ENCODE measurements at places on chromosomes 11 and 22.

- no peak for DNase-seq
Measured at GRCh38 chr11:71418643-71419042, 29.6 kb downstream of the DHCR7 start.

DNA sequence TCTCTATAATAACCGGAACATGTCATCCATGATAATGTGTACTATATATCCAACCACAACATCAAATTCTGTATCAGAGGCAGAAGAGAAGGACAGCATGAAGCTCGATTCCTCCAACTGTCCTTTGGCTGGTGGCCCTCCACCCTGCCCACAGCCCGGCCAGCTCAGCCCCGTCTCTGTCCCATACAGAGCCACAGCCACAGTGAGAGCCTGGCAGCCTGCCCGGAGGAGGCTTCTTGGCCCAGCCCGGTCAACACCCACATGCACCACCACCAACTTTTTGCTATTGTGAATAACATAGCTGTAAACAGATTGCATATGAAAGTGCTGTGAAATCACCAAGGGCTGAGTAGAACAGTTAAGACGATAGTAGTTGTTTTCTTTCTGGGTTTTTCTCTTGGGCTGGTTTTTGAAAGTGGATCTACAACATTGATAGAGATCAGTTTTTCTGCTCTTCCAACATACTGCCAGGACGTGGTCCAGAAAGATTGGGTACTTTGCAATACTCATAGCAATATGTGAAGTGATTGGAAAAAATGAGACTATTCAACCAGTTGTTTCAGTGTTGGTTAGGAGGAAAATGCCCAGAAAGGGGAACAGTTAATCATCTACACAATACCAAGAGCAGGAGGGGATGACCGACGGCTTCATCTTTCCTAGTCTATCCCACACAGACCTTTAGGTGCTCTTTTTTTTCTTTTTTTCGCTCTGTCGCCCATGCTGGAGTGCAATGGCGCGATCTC lies 6.9 kb upstream of the TUBA8 start:
- DNase-seq, result no peak

DNA sequence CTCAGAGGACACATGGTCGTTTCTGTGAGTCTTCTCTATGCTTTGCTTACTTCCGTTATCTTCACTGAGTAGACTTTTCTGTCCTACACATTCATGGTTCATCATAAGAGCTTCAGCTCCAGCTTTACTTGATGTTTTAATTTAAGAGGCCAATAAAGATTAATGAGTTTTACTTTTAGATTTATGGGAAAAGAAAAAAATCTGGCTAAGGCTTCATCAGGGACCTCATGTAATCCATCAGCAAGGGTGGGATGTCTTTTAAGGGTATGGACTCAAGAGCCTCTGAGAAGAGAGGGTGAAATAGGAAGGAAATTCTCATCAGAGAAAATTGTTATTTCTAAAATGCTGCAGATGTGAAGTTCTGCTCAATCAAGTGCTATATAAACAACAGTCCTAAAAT lies 963.0 kb upstream of the RAG2 start:
- no peak for DNase-seq

GRCh38 chr11:15754221-15754620 lies 602.1 kb downstream of the SOX6 start:
- DNase-seq, result no peak

DNA sequence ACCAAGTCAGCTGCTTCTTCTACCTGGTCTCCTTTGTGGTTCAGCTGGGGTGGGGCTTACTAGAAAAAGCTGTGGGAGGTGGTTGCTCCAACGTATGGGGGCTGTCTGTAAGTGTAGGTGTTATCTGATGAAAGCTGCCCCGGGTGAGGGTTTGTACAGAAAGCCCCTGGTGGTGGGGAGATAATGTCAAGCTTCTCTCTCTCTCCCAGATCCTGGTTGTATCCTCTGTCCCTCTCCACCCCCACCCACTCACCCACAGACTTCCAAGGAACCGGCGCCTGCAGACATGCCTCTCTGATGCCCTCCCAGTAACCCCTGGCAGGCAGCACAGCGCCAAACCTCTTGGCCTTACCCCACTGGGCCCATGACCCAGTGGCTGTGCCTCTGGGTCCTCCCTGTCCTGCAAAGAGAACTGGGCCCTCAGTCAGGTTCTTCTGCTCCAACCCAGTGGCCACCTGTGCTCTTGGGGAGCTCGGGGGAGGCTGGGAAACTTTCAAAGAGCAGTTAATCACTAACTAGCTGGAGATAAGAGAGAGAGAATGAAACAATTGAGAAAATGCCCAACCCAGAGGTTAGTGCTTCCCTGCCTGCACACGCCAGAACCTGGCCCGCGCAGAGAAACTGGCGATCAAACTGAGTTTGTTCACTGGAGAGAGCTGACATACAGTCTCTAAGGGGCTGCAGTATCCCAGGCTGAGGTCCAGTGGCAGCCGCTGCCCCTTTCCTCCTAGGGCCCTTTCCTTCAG lies 20.4 kb upstream of the EHF start:
- no peak for DNase-seq

DNA sequence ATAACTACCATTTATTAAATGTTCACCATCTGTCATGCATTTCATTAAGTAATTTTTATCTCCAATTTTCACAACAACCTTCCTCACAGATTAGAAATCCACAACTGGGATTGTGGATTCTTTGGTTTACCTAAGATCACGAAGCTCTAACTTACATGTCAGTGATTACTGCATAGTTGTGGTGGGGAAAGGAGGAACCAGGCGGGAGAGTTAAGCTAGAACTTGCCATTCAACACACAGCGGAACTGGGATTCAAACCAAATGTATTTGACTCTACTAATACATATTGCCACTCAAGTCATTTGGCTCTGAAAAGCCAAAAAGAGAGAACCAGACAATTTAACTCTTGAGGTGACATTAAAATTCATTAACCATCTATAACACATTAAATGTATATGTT lies 10.4 kb upstream of the LAYN start:
- DNase-seq, result no peak

DNA sequence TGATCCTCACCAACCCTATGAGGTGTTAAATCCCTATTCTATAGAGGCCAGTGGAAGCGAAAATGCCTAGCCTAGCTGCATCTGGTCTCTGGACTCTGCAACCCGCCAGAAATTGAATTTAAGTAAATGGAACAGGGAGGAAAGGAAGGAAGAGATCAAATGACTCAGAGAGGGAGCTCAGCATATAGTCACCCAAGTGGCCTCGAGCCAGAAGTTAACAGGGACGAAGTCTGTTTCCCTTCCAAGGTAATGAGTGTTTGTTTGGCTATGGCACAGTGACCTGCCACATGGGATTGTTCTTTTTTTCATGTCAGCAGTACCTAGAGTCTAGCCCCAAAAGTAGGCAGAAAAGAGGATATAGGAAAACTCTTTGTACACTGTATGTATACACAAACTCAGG lies 66.3 kb downstream of the PAK1 start:
- DNase-seq, result no peak

DNA sequence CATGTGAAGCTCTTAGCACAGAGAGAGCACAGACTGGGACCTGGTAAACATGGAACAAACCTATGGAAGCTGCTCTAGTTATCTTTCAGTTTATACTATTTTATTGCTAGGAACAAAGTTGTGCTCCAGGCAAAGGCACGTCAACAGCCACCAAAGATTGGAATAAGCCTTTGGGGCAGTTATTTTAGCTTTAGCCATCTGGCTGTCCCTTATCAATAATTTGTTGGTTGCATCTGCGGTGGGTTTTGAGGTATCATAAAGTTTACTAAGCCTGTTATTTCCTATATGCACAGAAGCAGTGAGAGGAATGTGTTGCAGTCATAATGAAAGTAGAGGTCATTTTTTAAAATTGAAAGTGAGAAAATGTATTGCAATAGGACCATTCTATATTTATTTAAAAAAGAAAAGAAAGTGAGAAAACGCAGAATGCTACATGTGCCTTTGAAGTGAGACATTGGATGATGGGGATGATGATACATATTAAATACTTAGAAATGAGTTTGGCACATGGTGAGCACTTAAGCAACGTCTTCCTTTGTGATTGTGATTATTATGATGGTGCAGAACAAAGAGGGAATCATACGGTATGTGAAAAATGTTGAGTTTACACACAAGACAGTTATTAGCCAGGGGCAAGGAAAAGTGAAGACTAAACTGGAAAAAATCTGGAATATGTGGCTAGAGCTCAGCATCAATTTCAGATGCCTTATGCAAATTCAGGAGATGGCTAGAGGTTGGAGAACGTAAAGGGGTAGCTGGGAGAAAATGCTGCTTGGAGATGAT lies 58.3 kb downstream of the PRR5L start:
- no peak for DNase-seq

GRCh38 chr11:6200975-6201374 lies 2.0 kb downstream of the OR52W1 start:
- DNase-seq, result no peak

GRCh38 chr11:126034933-126035425 lies 27.7 kb downstream of the CDON start:
- no peak for DNase-seq

GRCh38 chr22:19853879-19854777 lies 546 bp downstream of the GNB1L start:
- DNase-seq, result no peak

- no peak for DNase-seq
Measured at GRCh38 chr11:131145791-131146190, 224.6 kb upstream of the NTM start.

DNA sequence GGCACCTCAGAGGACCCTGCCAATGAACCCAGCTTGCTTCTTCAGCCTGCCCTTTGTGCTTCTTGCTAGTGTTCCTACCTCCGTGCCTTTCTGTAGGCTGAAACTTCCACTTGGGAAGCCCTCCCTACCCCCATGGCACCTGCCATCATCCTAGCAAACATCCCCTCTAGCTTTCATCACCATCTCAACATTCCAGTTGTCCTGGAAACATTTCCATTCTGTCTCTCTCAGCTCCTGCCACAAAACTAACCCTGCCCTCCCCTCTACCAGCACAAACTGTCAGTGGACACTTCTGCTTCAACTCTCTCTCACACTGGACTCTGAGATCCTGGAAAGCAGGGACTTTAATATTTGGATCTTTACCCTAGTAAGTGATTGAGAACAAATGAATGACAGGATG lies 525.8 kb upstream of the TENM4 start:
- DNase-seq, result no peak

GRCh38 chr11:78189174-78189724 lies 530 bp downstream of the USP35 start:
- no peak for DNase-seq

DNA sequence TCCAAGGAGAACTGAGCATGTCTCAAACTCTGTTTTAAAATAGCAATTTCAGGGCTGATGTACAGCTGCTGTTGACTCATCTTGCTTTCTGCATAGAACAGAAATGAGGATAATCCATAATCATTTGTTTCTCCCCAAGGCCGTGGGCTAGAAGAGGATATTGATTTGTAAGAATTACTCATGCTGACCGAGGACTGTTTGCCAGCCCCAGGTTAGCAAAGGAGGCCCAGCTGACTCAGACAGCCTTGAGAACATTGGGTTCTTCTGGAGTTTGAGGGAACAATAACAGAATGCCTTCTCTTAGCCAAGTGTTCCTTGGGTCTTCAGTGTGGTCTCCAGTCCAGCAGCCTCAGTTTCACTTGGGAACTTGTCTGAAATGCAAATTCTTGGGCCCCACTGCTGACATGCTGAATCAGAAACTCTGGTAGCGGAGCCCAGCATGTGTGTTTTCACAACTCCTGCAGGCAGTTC lies 92.0 kb downstream of the ZC3H12C start:
- DNase-seq, result no peak

DNA sequence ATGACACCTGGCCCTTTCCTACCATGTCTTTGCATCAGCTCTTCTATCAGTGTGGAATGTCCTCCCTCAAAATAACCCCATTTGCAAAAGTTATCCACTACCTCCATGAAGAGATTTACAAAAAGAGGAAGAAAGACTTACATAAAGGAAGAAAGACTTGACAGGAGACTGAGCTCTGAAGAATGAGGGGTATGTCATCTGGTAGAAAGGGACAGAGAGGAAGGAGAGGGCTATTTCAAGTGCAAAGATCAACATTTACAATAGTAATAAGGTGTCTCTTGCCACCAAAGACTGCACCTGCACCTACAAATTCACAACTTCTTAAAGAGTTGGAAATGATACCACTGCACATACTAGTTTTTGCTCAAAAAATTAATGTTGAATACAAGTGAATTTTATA lies 18.2 kb downstream of the PAK1 start:
- no peak for DNase-seq

DNA sequence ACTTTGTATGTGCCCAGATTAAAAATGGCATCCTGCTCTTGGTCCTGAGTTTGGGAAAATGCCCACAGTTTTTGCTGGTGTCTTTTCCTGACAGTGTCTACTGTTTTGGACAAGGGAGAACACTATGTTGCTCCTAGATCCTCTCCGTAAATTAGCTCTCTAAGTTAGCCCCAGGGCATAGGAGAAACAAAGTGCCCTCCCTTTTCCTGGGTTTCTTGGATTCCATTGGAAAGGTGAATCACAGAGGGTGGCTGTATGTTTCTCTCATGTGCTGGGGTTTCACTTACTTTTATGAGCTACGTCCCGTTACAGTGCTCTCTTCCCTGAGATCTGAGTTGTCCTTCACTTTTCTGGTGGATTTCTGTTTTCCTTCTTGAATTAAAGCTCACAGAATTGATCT lies 782.8 kb downstream of the CNTN5 start:
- no peak for DNase-seq

All from activated CD4-positive, CD25-positive, alpha-beta regulatory T cell treated with anti-CD3 and anti-CD28 coated beads, Interleukin-2, amount 50 U/mL, for 72 hours (primary cell).